Activated effector memory CD4-positive, alpha-beta T cell treated with anti-CD3 and anti-CD28 coated beads, Interleukin-2, amount 50 U/mL, for 16 hours (primary cell): ENCODE measurements at places on chromosomes 16 and 17.
A peak's percentile ranks its signal among the peaks of the same experiment; 100 is the strongest.

DNA sequence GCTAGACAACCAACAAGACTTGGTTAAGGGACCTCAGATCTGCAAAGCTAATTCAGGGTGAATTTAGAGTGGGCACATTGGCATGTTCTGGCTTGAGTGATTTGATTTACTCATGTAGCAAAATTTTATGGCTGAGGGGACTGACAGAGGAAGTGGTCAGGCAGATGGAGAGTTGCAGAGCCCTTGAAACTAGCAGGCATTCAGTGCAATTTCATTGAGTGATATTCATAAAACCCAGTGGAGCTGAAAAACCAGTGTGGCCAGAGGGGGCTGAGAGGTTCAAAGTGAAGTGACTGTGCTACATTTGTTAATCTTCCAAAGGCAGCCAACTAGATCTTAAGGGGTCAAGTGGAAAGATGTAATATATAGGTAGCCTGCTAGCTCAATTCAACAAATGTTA is 2.2 kb upstream of the TMEM94 start:
- no peak for DNase-seq

GRCh38 chr17:27326051-27326450 is 32.1 kb downstream of the WSB1 start:
- DNase-seq, result peak; percentile 24

- no peak for DNase-seq
Measured at GRCh38 chr16:55981557-55981956, 106.4 kb upstream of the CES5A start.

DNA sequence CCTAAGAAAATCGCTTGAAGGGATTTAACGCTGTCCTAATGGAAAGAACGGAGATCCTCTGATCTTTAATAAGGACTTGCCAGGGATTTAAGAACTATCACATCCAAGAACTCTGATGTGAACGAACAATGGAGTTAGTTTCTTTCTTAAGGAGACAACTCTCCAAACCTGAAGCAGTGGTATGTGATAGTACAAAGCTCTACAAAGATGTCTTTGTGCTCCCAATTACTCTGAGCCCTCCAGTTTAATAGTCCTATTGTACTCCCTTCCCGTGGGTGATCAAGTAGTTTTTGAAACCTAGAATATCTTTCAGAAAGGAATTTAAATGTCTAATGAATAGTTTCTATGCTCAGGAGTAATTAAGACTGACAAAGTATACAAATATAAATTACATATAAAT is 123.8 kb downstream of the FTO start:
- no peak for DNase-seq

DNA sequence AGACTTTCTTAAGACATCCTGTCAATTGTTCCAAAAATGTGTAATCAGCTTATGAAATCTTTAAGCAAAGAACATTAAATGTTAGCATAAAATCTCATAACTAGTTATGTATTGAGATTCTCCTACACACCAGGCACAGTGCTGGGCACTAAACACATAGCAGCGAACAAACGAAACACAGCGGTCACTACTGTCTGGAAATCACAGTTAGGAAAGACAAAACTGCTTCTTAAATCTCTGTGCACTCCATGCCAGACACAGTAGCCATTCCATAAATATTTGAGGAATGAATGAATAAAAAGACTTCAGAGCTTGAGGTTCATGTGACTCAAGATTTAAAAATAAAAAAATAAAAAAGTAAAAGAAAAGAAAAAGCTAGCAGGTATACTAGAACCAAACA is 20.1 kb downstream of the TOX3 start:
- no peak for DNase-seq

GRCh38 chr17:67689534-67690177 is 28.1 kb upstream of the NOL11 start:
- DNase-seq, result no peak

GRCh38 chr16:78396046-78396445 is 296.6 kb downstream of the WWOX start:
- DNase-seq, result no peak

DNA sequence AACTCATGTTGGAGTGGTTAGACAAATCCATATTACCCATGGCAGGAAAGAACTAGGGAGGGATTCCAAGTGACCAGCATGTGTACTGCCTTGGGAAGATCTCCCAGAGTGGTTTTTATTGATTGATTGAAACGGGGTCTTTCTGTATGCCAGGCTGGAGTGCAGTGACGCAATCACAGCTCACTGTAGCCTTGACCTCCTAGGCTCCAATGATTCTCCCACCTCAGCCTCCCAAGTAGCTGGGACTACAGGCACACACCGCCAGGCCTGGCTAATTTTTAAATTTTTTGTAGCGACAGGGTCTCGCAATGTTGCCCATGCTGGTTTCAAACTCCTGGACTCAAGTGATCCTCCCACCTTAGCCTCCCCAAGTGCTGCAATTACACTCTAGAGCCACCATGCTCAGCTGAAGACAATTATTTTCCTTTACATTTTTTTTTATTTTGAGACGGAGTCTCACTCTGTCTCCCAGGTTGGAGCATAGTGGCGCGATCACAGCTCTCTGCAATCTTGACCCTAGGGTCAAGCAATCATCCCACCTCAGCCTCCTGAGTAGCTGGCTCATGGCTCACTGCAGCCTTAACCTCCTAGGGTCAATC is 2.5 kb upstream of the TMUB2 start:
- no peak for DNase-seq

DNA sequence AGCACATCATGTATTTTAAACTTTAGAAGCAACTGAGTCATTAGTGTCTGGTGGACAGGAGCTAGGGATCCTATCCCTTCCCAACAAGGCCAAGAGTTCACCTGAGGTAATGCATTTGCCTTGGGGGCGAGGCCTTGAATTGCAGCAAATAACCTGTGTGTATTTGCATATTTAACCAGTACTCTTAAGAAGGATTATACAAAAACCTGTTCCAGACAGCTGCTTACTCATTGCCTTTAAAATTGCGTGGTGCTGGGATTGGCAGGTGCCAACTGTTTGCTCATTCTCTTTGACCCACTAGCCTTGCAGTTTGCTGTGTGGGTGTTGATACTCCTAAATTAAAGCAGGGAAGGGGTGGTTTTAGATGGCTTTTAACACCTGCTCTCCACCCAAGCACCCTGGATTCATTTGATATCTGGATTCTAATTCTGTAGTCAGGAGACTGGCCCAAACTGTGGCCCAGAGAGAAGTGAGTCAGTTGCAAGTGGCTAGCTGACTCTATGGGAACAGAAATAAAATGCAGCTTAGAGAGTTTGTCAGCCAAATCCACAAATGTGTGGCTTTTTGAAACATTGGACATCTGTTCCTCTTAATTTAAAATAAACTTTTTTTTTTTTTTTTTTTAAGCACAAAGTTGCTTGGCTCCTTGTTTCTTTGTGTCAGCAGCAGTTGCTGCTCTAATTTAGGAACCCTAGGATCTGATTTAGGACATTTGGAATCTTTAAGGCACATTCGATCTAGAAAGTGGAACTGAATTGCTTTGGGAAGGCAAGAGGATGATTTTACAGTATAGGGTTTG is 46.9 kb downstream of the TUBD1 start:
- peak; percentile 73 for DNase-seq

DNA sequence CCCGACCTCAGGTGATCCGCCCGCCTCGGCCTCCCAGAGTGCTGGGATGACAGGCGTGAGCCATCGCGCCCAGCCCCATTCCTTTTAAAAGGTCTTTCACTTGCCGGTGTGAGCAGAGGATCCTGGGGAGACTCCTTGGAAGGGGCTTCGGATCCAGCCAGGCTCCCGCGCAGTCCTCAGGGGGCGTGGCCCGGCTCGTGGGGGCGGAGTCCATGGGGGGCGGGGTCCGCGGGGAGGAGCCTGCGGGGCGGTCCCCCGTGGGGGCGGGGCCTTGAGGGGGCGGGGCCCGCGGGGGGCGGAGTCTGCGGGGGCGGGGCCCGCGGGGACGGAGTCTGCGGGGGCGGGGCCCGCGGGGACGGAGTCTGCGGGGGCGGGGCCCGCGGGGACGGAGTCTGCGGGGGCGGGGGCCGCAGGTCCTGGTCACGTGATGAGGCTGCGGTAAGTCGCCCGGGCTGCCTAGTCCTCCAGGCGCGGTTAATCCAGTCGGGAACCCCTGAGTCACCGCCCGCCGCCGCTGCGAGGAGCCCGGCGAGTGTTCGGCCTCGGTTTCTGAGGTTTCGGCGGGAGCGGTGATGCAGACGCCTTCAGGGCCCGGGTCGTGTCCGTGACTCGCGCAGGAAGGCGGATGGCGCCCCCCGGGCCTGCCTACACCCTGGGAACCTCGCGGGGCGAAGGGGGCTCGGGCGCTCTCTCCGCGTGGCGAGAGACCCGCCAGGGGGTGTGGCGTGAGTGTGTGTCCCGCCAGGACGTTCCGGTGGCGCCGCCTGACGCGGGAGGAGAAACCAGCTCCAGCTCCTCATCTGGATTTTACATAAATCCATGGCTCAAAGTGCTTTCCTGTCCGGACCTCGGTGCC is 23.6 kb upstream of the ABR start:
- DNase-seq, result peak; percentile 85

DNA sequence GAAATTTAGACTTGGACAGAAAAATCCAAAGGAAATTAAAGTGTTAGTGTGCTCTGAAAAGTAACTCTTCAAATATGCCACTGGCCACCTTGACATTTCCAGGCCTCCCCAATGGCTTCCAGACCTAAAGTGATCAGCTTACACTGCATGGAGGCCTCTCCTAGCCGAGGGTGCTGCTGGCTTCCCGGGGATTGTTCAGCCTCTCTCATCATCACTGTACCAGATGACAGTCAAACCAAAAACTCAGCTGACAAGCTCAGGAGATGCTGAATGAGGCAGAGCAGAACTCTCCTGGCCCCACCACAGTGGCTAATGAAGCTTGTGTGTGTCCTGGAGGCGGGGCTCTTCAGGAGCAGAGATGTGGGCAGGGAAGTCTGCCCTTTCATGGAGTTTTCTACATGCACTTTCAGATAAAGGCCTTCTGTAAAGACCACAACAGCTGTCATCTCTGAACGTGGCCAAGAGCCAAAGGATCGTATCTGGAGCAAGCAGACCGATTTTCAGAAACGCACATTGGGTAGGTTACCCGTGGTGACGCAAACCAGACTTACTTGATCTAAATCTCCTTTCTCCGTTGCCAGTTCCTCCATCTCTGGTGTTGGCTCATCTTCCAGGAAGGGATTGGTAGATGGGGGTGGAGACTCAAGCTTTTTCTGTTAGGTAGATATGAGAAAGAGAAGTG is 113.3 kb downstream of the VPS53 start:
- no peak for DNase-seq

GRCh38 chr16:83390759-83391158 is 417.0 kb upstream of the HSBP1 start:
- DNase-seq, result no peak

- DNase-seq, result no peak
Measured at GRCh38 chr16:31005350-31006085, 4.9 kb downstream of the STX1B start.

DNA sequence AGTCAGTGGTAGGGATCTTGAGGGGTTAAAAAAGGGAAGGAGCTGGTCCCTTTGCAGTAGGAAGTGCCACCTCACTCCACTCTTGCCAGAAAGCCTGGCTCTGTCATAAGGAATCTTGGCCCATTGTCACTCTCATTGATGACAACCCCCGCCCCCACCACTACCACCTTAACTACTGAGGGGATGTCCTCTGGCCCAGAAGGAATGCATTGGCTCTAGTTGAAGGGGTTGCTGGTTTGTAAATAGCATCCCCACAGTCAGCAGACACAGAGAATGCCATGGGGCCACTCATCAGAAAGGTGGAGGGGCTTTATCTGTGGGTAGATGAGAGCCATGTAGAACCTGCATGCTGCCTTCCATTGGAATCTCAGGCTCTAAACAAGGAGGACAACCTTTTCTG is 316.2 kb downstream of the WWOX start:
- no peak for DNase-seq

DNA sequence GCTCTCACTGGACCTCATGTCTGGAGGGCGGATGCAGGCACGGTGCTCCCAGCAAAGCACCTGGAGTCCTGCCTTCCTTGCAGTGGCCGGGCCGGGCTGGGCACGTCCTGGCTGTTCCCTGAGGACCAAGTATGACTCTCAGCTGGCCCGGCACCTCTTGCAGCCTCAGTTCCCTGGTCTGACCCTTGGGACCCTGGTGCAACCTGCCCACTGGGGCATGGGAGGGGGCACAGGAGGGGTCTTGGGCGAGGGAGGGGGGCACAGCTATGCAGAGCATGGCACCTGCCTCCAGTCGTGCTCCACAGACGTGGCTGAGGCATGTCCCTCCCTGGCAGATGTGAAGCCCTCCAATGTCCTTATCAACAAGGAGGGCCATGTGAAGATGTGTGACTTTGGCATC is 19.6 kb downstream of the MAP2K3 start:
- peak; percentile 62 for DNase-seq

GRCh38 chr17:60769327-60769726 is 91.7 kb downstream of the BCAS3 start:
- no peak for DNase-seq

DNA sequence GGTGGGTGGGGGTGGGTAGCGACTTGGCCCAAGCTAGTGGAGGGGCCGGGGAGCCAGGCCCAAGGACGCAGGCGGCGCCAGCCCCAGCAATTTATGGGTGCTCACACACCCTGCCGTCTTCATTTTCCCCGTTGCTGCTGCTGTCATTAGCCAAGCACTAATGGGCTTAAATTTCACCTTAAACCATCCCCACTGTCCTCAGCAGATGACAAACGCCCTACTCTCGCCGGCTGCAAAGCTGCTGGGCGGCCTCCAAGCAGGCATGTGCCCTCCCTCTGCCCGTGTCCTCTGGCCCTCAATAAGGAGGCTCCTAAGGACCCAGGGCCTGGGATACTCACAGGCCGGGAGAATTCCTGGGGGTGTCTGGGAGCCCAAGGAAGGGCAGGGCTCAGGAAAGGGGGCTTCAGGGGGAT is 66.1 kb downstream of the SREBF1 start:
- DNase-seq, result no peak

DNA sequence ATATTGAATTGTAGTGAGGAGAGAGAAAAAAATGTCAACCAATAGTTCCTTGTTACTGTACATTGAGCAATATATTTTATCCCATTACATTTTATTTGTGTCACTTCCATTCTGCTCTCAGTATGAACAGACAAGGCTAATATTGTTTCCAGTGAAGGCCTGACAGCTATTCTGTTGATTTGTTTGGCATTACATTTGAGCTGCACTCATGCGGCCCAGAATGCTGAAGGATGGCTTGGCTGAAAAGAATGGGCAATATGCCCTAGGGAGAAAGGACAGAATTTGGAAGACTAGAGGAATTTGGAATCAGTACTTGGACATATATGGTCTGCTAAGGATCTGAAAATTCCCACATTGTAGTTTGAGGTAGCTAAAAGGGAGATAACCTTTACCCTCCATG is 1294.4 kb downstream of the CDH8 start:
- DNase-seq, result no peak

- DNase-seq, result no peak
Measured at GRCh38 chr16:2167068-2167638, 11.6 kb downstream of the TRAF7 start.

- no peak for DNase-seq
Measured at GRCh38 chr17:44540246-44541084, 16.8 kb upstream of the FZD2 start.

- no peak for DNase-seq
Measured at GRCh38 chr17:45861165-45861564, 16.5 kb downstream of the SPPL2C start.

- no peak for DNase-seq
Measured at GRCh38 chr16:85484347-85485300, 128.5 kb upstream of the GSE1 start.

GRCh38 chr17:32870969-32871368 is 6.0 kb downstream of the MYO1D start:
- DNase-seq, result no peak
